ENCODE measurements at places on chromosomes 3 and 15.

DNA sequence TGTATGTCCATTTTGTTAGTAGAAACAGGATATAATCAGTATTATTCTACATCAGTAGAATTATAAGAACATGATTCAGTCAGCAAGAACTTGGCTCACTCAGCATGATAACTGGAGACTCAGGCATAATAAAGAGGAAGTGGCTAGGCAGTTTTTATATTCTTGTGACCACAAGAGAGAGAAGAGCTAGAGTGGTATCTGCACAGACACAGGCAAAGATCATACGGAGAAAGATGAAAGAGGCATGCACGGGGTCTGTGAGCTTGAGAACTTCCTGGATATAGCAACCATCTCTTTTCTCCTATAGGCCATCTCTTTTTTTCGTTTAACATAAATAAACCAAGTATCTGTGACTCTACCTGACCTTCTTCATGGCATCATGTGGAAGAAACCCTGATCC, 46.8 kb downstream of the MYO5A start:
- DNase-seq: peak; percentile 76

DNA sequence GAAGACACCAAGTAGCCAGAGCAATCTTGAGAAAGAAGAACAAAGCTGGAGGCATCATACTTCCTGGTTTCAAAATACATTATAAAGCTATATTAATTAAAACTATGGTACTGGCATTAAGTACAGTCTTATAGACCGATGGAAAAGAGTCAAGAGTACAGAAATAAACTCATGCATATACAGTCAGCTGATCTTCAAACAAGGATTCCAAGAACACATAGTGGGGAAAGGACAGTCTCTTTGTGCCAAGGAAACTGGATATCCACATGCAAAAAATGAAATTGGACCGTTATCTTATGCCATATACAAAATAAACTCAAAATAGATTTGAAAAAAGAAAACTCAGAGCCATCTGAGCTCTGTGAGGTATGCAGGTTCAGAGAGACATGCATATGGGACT, 57.4 kb downstream of the SERP1 start:
- no peak for DNase-seq

DNA sequence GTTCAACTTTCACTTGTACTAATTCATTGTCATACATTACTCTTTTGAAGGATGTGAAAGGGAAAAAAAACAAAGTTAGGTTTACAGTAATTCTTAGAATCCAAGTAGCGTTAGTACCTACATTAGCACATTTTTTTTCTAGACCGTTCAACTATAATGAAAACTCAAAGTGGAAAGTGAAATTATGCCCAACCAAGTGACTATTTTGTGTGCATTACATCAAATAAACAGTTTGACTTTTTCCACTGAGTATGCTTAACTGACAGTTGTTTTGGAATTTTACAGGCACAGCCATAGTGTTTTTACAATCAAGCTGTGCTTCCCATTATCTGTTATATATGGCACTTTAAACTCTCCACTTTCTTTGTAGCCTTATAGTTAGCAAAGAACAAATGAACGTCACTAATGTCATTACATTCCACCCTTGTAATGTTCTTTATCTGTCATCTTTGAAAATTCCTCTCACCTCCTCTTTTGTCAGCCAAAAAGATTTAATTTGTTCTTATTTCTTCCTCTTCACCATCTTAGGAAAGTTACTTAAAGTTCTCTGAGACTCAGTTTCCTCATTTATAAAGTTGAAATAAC, 142.3 kb upstream of the SOX2 start:
- DNase-seq: no peak

DNA sequence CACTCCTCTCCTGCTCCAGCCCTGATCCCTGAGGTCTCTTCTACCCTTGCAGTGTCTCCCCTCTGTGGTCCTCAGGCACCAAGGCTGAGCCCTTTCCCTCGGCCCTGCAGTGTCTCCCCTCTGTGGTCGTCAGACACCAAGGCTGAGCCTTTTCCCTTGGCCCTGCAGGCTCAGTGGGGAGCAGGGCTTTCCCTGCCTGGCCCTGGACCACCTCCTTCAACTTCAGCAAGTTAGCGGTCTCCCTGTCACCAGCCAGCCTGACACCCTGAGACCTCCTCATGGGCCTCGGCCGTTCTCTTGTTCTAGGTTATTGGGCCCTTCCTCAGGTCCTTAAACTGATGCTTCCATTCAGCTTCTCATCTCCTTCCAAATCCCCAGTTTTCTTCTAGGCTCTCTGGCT, 4.3 kb downstream of the NRROS start:
- no peak for DNase-seq

- DNase-seq: no peak
These were observed 50.0 kb downstream of the DNAJB8 start for GRCh38 chr3:128416578-128417211.

Data from activated CD4-positive, alpha-beta T cell treated with anti-CD3 and anti-CD28 coated beads, Interleukin-2, Interleukin-6, amounts not matched to agents 100 ng/mL and 50 ng/mL, durations not matched to agents 16 hours and 8 hours (primary cell).